ENCODE measurements at places on chromosomes 16 and 17.

GRCh38 chr16:28538733-28539596 is at the start of gene NUPR1:
Gene NUPR1 (minus strand): TSS chr16:28538974. CDS start chr16:28538907, 67 bp downstream.
- peak; percentile 99 for DNase-seq

- DNase-seq: no peak
Observed at GRCh38 chr16:82368041-82368440, 198.0 kb upstream of the MPHOSPH6 start.

DNA sequence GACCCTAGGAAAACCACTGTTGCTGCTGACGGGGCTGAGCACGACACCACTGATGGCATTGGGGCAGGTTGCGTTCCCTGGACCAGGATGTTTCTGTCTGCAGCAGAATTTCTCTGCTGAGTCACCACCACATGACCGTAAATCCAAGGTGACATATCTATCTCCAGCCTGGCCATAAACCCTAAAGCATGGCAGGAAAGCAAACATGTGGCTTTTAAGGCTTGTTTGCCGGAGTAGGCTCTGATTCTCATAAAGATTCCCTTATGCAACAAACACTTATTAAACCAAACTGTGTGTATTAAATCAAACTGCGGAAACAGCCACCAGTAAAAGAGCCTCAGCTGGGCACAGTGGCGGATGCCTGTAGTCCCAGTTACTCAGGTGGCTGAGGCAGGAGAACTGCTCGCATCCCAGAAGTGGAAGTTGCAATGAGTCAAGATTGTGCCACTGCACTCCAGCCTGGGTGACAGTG is 17.3 kb downstream of the MPHOSPH6 start:
- no peak for DNase-seq

GRCh38 chr16:30065102-30065942 is at the start of gene ALDOA:
Gene ALDOA (plus strand): TSS chr16:30065760. CDS start chr16:30066898, 1,138 bp downstream.
- peak; percentile 99 for DNase-seq

DNA sequence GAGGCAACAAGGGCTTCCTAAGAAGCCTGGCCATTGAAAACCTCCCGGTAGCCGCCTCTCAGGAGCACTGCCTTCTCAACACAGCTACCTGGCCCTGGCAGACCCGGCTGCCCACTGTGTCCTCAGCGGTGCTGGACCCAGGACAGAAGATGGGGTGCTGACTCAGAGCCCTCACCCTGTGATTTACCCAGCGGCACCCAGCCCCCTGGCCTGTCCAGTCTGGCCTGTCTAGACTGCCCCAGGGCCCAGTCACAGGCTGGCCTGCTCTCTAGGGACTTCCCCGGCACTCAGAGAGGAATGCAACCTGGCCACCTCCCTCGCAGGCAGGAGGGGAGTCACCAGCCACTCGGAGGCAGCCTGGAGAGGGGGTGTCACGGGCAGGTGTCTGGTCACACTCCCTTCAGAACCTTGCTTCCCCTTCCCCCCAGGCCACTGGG is 20.1 kb downstream of the PIEZO1 start:
- DNase-seq: no peak

DNA sequence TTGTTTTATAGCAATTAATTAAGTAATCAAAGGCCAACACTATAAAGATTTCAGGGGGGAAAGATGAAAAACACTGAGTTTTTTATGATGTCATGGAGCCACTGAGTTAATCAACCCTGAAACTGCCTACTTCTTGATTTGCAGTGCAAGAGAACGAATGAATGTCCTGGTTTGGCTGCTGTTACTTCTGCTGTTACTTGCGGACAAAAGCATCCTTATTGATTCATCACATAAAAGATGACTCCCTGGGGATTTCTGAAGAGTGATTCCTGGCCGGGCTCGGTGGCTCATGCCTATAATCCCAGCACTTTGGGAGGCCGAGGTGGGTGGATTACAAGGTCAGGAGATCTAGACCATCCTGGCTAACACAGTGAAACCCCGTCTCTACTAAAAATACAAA is 10.9 kb upstream of the SPNS3 start:
- DNase-seq: no peak

GRCh38 chr17:52157603-52158449 is 688 bp downstream of the CA10 start:
- DNase-seq: no peak

- no peak for DNase-seq
Observed at GRCh38 chr16:88649195-88649923, 1.5 kb downstream of the CYBA start.

DNA sequence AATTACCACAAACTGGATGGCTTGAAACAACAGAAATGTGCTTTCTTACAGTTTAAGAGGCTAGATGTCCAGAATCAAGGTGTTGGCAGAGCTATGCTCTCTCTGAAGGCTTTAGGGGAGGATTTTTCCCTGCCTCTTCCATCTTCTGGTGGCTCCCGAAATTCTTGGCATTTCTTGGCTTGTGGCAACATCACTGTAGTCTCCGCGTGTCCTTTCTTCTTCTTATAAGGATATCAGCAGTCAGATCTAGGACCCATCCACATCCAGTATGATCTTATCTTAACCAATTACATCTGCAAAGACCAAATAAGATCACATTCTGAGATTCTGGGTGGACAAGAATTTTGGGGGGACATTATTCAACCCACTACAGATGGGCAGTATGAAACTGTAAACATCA is 119.2 kb upstream of the PMFBP1 start:
- no peak for DNase-seq

DNA sequence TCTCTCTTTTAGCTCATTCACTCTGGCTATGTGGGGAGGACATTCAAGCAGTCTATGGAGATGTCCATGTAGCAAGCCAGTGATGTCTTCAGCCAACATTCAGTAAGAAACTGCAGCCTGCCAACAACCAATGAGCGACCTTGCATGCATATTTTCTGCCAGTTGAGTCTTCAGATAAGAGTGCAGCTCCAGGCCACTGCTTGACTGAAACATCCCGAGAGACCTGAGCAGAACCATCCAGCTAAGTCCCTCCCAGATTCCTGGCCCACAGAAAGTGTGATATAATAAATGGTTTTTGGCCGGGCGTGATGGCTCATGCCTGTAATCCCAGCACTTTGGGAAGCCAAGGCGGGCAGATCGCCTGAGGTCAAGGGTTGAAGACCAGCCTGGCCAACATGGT is 10.5 kb upstream of the C17orf58 start:
- DNase-seq: no peak

DNA sequence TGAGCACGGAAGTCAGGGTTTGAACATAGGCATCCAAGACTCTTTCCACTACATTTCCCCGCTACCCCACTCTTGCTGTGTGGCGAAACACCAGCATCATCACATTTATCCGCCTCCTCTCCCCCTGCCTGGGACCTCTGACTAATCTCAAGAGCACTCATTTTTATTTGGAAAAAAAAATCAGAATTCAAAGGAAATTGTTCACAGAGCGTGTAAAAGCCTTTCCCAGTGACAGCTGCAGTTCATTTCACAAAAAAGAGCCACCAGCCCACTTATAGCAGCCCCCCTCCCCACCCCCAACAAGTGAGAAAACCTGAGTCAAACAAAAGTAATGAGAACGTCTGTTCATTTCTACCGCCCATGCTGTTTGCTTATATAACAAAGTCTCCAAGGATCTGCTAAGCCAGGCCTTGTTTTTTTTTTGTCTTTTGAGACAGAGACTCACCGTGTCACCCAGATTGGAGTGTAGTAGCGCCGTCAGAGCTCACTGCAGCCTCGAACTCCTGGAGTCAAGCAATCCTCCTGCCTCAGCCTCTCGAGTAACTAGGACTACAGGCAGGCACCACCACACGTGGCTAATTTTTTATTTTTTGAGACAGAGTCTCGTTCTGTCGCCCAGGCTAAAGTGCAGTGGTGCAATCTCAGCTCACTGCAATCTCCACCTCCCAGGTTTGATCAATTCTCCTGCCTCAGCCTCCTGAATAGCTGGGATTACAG is 48.3 kb upstream of the HAPSTR1 start:
- DNase-seq: no peak

DNA sequence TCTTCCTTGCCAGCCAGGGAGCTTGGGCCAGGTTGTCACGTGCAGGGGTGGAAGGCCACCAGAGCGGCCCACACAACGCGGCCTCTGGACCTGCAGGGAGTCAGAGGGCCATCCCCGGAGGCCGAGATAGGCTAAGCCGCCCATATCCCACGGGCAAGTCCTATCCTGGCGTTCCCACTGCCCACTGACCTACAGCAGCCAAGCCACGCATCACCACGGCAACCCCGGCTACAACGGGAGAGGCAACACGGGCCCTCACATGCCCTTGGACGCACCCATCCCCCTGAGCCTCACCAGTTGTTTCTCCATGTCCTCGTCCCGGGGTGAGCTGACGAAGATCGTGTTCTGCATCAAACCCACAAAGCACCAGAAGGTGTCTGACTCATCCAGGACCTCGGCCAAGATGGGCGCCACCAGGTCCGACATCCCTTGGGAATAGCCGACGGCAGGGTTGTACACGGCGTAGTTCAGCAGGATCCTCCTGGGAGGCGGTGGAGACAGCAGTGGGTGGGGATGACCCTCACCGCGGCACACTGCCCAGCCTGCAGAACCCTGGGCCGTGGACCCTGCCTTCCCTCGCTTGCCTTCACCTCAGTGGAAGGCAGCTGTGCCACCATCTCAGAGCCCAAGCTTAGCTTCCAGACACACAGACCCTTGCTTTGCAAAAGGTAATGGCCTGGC is 88.2 kb downstream of the TBC1D16 start:
- peak; percentile 15 for DNase-seq

DNA sequence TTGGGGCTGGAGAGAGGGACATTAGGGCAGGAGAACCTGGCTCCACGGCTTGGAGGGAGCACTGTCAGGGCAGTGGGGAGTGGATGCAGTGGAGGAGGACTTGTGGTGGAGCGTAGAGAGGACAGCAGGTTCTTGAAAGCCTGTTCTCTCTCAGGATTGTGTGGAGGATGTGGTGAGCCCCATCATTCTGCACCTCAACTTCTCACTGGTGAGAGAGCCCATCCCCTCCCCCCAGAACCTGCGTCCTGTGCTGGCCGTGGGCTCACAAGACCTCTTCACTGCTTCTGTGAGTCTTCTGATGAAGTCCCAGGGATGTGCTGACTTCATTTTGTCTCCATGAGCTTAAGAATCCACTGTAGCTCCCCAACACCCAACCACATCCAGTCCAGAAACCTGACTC is 13.5 kb downstream of the COX6A2 start:
- no peak for DNase-seq

GRCh38 chr16:24508614-24509013 is 30.8 kb upstream of the RBBP6 start:
- no peak for DNase-seq

DNA sequence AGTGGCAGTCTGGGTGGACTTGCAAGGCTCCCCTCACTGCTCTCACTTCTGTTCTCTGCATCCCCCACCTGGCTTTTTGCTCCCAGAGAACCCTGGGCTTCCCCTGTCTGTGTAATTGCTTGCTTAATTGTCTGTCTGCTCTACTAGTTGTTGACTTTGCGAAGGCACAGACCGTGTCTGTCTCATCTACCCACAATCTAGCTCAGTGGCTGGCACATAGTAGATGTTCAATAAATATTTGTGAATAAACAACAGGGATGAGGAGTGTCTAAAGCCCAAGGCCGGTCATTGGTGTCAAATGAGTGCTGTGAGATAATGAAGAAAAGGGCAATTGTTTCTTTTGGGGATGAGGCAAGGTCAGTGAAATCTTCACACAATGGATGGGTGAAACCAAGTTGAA is 2.8 kb upstream of the SEZ6 start:
- DNase-seq: no peak

GRCh38 chr17:68399638-68400403 is 57.5 kb downstream of the WIPI1 start:
- DNase-seq: no peak

- DNase-seq: no peak
Observed at GRCh38 chr16:371515-372301, 1.4 kb upstream of the MRPL28 start.

GRCh38 chr17:49557312-49558024 is 18.2 kb upstream of the NXPH3 start:
- no peak for DNase-seq

- DNase-seq: no peak
Observed at GRCh38 chr17:35467824-35468223, 19.3 kb upstream of the SLFN13 start.

DNA sequence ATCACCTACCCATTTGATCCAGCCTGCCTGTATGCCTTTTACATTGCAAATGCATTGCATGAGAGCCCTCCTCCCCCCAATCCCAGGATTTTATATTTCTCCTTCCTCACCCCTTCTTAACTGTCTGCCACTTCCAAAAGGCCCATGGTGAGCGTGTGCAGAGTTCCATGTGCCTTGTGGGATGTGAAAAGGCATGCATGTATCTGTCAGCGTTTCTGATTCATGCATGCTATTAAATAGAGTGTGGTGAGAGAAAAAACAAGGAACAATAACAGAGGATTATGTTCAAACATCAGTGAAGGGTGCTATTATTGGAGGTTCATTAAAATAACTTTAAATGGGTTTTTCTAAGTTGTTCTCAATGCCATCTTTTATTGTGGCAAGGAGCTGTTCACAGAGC is 60.9 kb upstream of the CACNG3 start:
- DNase-seq: no peak

- DNase-seq: no peak
Observed at GRCh38 chr17:51487947-51488346, 227.6 kb downstream of the UTP18 start.

GRCh38 chr16:70481929-70482536 is 27.6 kb downstream of the FCSK start:
- DNase-seq: no peak

GRCh38 chr17:74097450-74098135 is 105.9 kb upstream of the RPL38 start:
- no peak for DNase-seq

Data from uterus (tissue), 4 donors.